ENCODE measurements at places on chromosomes 7 and 10.

DNA sequence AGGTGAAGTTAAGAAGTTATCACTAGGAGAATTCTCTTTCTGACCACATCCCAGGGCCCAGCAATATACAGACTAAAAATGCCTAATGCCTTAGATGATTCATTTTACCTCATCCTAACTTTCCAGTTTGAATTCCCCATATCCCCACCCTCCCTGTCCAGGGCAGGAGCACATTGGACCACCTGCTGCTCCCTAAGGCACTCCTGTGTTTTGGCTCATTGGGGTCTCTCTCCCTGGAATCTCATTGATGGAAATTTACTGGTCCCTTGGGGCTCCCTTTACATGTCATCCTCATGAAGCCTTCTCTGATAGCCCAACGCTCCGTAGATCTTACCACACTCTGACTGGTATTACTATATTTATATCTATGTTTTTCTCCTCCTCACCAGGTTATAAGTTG is 2.7 kb downstream of the IL2RA start:
- no peak for DNase-seq

- DNase-seq: no peak
Measured at GRCh38 chr10:46528171-46528671, 28.2 kb downstream of the GPRIN2 start.

DNA sequence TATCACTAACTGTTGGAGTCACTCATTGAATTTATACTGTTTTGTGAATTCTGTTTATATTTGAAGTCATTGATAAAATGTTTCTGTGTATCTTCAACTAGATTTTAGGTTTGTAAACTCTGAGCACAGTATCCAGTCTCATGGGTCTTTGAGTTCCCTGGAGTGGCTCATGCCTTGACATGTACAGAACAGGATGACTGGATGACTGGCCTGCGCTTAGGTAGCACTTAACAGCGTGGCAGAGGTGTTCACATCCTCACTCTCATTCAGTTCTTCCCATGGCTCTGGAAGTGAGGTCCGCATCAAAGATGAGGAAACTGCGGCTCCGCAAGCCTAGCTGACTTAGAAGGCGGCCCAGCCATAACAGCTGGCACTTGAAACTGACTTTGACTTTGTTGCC is 576.9 kb downstream of the SUGCT start:
- DNase-seq: no peak

GRCh38 chr7:45054442-45054841 is 34.3 kb downstream of the NACAD start:
- no peak for DNase-seq

GRCh38 chr7:35967366-35968139 is 166.7 kb downstream of the SEPTIN7 start:
- DNase-seq: no peak

DNA sequence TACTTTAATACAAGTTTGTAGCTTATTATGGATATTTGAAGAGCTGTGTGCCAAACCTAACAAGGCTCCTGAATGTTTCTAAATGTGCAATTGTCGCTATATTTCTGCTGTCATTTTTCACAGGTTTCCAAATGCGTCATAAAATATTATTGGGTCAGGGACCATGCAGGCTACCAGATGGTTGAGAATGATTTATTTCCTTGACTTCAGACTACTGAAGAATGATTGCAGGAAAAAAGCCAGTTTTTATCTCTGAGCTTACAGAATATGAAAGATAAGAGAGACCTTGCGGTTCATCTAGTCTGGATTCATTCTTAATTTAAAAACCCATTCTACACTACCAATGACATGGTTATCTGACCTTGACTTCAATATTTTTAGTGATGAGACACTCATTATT is 55.2 kb downstream of the TSPAN12 start:
- no peak for DNase-seq

DNA sequence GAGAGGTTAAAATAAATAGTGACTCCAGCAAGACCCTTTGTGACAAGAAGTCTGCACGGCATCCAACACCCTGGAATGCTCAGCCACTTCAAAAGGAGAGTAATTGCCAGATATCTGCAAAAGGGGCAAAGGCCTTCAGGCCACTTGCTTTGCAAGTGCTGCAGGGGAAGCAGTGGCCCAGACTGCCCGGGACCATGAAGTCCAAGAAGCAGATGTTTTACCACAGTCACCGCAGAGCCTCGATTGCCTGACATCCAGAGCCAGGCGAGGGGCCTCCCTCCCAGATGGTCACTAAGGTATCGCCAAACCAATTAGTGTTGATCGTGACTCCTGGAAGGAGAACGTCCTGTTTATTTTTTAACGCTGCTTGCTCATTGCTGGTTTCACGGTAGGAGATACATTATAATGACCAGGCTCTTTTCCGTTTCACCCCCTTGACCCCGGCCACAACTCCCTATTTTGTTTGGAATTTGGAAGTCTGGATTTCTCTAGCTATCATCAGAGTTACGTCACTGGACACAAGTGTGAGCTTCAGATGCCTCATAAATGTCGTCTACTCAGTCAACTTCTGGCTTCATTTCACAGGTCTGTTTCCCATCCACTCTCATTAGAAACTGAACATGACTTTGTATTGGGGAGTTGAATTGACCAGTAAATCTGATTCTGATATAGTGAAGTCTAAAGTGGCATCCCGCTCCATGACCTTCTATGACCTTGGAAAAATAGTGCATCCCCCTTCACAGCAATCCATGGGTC is 276.2 kb downstream of the WDR11 start:
- no peak for DNase-seq

Data from suppressor macrophage (primary cell).